ENCODE measurements at places on chromosomes 1 and 21. TPM values are rescaled to one million over a fixed set of nuclear protein-coding genes. Genes with fewer than 3 reads are reported as not detected.

GRCh38 chr1:85707267-85707989 lies 805 bp downstream of the ZNHIT6 start:
- peaks cover 4% of the 10 kb centered on the region for H3K36me3 ChIP-seq
- DNase-seq = peak; percentile 29
- no peaks in the 10 kb centered on the region for H3K27me3 ChIP-seq
- peak overlapping the region; percentile 85 for H3K27ac ChIP-seq
- peaks cover 2% of the 10 kb centered on the region for H3K4me1 ChIP-seq

DNA sequence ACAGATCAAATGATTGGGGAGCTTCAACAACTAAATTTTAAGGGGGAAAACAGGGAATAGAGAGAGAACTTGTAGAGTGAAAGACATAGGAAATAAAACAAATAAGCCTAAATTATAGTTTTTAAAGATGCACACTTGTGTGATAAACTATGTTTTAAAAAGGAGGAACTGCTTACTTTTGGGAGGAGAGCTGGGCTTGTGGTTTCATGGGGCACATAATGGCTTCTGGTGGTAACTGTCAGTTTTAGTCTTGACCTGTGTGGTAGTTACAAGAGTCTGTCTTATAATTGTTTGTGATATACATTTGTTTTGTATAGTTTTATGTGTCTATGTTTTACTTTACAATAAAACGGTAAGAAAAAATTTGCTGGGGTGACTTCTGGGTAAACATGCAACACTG lies 165.3 kb downstream of the COL24A1 start:
- no peak for DNase-seq
- H3K4me3 ChIP-seq = no peak overlapping the region
- no peaks in the 10 kb centered on the region for H3K36me3 ChIP-seq

GRCh38 chr1:57350610-57351009 lies 73.2 kb downstream of the DAB1 start:
- no peaks in the 10 kb centered on the region for H3K36me3 ChIP-seq
- no peak overlapping the region for H3K27ac ChIP-seq
- no peak overlapping the region for H3K4me3 ChIP-seq
- no peak for DNase-seq

DNA sequence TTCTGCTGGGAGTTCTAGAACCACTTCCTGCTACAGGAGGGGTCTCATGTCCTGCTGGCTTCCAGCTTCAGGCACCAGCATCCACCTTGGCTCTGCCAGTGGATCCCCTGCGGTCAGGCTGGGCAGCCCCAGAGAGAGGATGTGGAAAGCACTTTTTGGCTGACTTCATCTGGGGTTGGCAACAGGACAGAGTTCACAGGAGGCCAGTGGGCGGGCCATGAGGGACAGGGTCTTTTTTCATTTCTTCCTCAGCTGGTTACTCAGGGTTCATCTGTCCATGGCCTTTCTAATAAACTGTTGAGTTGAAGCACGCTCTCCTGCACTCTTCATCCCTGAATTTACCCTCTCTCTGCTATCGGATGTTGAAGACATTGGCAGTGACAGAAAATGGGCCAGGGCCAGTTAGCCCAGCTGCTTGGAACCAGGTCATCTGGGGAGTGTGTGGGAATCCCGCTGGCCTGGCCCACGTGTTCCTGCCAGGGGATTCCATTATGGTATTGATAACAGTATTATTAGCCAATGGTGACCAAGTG lies 45.2 kb downstream of the RPS6KA1 start:
- no peaks in the 10 kb centered on the region for H3K27me3 ChIP-seq
- H3K4me3 ChIP-seq = no peak overlapping the region
- DNase-seq = peak; percentile 55
- no peaks in the 10 kb centered on the region for H3K36me3 ChIP-seq
- no peaks in the 10 kb centered on the region for H3K4me1 ChIP-seq

- DNase-seq = no peak
- no peaks in the 10 kb centered on the region for H3K4me1 ChIP-seq
- no peak overlapping the region for H3K27ac ChIP-seq
- H3K36me3 ChIP-seq = no peaks in the 10 kb centered on the region
- H3K4me3 ChIP-seq = no peak overlapping the region
These were observed 337.6 kb downstream of the AGBL4 start for GRCh38 chr1:49686107-49686506.

GRCh38 chr21:39251326-39251725 lies 62.1 kb downstream of the BRWD1 start:
- no peaks in the 10 kb centered on the region for H3K4me1 ChIP-seq
- peak; percentile 17 for DNase-seq
- no peaks in the 10 kb centered on the region for H3K27me3 ChIP-seq

DNA sequence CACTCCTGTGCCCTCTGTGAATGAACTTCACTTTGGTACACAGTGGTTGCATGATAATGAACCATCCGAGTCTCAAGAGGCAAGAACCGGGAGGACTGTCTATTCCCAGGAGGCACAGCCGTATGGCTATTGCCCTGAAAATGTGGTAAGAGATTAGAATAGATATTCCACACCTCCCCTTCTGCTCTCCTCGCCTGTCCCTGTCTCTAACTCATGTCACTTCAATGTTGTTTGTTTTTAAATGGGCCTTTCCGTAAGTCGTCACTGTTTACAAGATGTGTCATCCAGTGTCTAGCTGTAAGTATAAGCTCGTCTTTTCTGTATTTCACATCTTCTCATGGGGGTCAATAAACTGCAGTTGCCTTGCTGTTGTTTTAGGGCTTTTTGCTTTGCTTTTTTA lies 122.2 kb downstream of the PATJ start:
- no peak overlapping the region for H3K4me3 ChIP-seq
- H3K27ac ChIP-seq = no peak overlapping the region
- no peaks in the 10 kb centered on the region for H3K27me3 ChIP-seq
- peaks cover 9% of the 10 kb centered on the region for H3K36me3 ChIP-seq
- no peak for DNase-seq

GRCh38 chr1:215104283-215104682 lies 21.7 kb downstream of the KCNK2 start:
- H3K36me3 ChIP-seq = no peaks in the 10 kb centered on the region
- no peaks in the 10 kb centered on the region for H3K4me1 ChIP-seq
- no peaks in the 10 kb centered on the region for H3K27me3 ChIP-seq
- H3K4me3 ChIP-seq = no peak overlapping the region
- H3K27ac ChIP-seq = no peak overlapping the region

DNA sequence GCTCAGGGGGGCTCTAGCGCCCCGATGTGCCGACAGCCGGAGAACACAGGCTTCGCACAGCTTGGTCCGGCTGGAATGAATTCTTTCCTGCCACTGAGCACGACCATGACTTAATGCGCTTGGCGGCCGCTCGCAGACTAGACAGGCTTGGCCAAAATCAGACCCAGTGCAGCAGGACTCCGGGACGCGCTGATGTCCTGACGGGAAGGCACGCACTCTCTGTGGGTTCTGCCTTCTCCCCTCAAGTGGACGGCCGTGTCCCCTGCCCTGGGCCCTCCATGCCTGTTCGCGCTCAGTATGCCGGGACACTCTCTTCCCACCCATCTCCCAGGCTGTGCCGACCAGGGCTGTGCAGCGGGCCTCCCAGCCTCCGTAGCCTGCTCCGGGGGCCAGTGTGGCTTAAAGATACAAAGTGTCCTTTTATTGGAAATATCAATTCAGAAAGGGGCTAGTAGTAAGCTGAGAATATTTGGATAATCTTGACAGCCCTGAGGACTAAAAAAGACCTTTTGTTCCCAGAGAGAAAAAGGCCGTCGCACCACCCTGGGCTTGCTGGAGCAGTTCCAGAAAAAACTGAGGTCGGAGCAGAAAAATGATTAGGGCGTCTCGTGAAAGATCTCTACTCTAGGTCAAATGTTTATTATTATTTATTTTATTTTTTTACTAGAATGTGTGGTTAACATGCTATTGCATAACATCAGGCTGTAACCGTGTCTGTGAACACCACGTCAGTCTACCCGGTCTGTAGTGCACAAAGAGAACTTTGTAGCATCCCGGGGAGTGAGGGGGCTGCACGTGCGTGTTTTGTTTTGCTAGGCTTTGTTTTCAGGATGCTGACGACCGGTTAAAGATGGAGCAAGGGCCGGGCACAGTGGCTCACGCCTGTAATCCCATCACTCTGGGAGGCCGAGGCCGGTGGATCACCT lies 88.1 kb upstream of the ARHGEF16 start:
- no peak overlapping the region for H3K4me3 ChIP-seq
- H3K27me3 ChIP-seq = peaks cover 13% of the 10 kb centered on the region
- no peak overlapping the region for H3K27ac ChIP-seq
- no peaks in the 10 kb centered on the region for H3K4me1 ChIP-seq

DNA sequence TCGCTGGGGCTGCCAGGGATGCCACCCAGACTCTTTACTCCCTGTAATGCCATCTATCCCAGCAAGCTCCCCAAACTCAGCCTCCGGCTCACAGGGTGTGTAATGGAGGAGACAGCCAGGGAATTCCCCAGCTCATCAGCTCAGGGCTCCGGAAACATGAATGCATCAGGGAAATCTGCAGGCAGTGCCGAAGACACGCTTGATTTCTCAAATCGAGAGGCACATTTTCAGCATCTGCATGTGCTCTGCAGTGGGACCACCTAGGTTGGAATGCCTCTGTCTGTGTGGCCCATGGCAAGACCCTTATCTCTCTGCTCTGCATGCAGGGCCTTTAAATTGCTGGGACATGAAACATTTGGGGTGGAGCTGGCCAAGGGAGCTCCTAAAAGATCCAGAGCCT lies 170.1 kb downstream of the TRABD2B start:
- H3K4me1 ChIP-seq = peaks cover 5% of the 10 kb centered on the region
- no peaks in the 10 kb centered on the region for H3K36me3 ChIP-seq
- H3K4me3 ChIP-seq = no peak overlapping the region

GRCh38 chr1:63274371-63274770 lies 48.0 kb upstream of the FOXD3 start:
- H3K4me1 ChIP-seq = no peaks in the 10 kb centered on the region
- DNase-seq = no peak
- no peaks in the 10 kb centered on the region for H3K27me3 ChIP-seq
- no peaks in the 10 kb centered on the region for H3K36me3 ChIP-seq
- H3K4me3 ChIP-seq = no peak overlapping the region
- H3K27ac ChIP-seq = no peak overlapping the region

DNA sequence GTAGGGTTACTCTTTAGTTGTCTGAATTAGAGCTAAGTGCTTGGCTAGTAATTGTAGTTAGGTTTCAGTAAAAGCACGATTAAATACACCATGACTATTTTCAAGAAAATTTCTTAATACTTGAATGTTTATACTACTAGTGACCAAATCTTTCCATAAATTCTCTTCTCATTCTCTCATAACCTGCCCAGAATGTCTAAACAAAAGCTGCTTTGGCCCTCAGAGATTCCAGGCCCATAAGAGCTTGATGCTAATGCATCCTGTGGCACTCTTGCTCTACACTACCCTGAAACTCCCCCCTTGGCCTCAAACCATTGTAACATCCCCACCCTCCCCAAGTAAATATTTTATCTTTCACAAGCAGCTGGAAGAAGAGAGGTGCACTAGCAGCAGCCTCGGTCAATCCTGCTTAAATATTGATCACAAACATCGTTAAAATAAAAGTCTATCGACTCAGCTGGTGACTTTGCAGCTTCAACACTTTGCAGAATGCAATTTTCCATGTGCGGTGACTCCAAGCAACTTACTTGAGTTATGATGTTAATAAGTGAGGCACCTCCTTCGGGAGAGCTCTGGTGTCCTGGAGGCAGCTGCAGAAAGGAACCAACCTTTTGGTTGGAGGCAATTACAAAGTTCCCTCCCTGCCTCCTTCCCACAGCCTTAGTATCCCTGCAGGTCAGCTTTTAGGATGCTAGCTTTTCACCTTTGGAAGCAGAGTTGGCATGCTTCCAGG lies 315.6 kb upstream of the PLXNA2 start:
- no peaks in the 10 kb centered on the region for H3K4me1 ChIP-seq
- H3K4me3 ChIP-seq = no peak overlapping the region
- DNase-seq = no peak
- H3K27me3 ChIP-seq = no peaks in the 10 kb centered on the region
- no peak overlapping the region for H3K27ac ChIP-seq

- DNase-seq = no peak
- no peaks in the 10 kb centered on the region for H3K27me3 ChIP-seq
- H3K36me3 ChIP-seq = peaks cover 1% of the 10 kb centered on the region
- H3K27ac ChIP-seq = no peak overlapping the region
These were observed 602 bp upstream of the UFC1 start for GRCh38 chr1:161153176-161153575.

- DNase-seq = no peak
- H3K27me3 ChIP-seq = peaks cover 17% of the 10 kb centered on the region
- no peaks in the 10 kb centered on the region for H3K4me1 ChIP-seq
- H3K36me3 ChIP-seq = no peaks in the 10 kb centered on the region
These were observed 1.9 kb upstream of the GPR88 start for GRCh38 chr1:100536031-100536430.

Gene PTPN14
- 87.2 TPM for total RNA-seq

Gene UTS2
- total RNA-seq = 0.72 TPM

Gene PPIAL4G
- total RNA-seq = 0.35 TPM

Gene CCDC185
- 0.13 TPM for total RNA-seq

Measured in kidney (tissue), 22 donors.